Brain (organoid and tissue), 16 donors: ENCODE measurements at places on chromosomes 13 and 19. TPM values are rescaled to one million over a fixed set of nuclear protein-coding genes. Genes with fewer than 3 reads are reported as not detected.

TEKTIP1 gene
- polyA plus RNA-seq: 1.9 TPM

MUC16 gene
- not detected for polyA plus RNA-seq

MISP3 gene
- 22.6 TPM for polyA plus RNA-seq

STARD13 gene
- 3.2 TPM for polyA plus RNA-seq

CALR3 gene
- not detected for polyA plus RNA-seq

ZNF763 gene
- polyA plus RNA-seq: 0.53 TPM
